CD8-positive, alpha-beta T cell (primary cell): ENCODE measurements at places on chromosomes 3 and 15. TPM values are rescaled to one million over a fixed set of nuclear protein-coding genes. Genes with fewer than 3 reads are reported as not detected.

- no peak for DNase-seq
Measured at GRCh38 chr3:187807086-187807862, 62.0 kb upstream of the BCL6 start.

- no peak for DNase-seq
Measured at GRCh38 chr3:71673486-71673885, 51.7 kb downstream of the EIF4E3 start.

DNA sequence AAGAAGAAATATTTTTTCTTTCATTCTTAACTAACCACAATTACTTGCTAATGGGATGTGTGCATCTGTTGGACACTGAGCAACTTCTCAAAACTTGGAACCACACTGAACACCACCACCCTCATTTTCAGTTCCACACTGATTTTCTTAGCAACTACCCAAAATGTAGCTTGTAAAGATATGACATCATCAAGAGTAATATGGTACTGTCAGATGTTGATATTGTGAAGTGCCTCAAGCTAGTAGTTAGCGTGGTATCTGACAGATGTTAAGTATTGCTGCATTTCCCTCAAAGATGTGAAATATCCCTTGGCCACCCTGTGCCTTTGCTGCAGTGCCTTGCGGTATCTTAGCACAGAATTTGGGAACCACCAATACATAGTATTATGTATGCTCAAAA, 9.3 kb downstream of the RFTN1 start:
- no peak for DNase-seq

GRCh38 chr3:183548262-183548769, 7.2 kb downstream of the KLHL6 start:
- DNase-seq, result no peak

The DLEC1 gene
- total RNA-seq, result 1.9 TPM

The CNTN6 gene
- total RNA-seq, result not detected
